ENCODE measurements at places on chromosomes 6 and 20.
A peak's percentile ranks its signal among the peaks of the same experiment; 100 is the strongest.

DNA sequence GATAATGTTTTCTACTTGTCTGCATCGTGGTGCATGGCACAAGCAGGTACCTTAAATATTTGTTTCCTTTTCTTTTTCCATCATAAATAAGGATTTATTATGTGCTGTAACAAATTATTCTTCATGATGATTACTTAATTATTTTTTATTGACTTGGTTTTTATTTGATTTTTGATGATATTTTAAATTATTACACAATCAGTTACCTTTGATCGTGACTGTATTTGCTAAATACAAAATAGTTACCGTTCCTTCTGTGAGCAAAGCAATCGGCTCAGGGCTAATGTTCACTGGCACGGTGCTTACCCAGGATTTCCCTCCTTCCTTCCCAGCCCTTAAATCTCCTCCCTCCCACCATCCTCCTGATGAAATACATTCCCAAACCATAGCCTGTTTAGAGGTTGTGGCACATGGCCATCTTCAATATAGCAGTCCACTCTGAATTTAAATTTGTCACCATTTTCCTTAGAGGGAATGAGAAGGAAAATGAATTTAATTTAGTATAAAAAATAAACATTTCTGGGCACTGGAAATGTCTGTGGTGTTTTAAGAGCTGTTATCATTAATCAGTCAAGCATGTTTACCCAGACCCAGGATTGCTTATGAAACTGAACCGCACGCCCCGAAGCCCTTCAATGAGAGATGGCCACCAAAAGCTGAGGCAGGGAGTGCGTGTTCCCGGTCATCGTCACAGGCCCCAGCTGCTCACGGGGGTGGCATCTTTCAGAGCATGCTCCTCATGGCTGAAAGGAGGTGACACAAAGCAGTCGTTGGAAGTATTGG lies 23.0 kb upstream of the EXOC2 start:
- no peak for DNase-seq

DNA sequence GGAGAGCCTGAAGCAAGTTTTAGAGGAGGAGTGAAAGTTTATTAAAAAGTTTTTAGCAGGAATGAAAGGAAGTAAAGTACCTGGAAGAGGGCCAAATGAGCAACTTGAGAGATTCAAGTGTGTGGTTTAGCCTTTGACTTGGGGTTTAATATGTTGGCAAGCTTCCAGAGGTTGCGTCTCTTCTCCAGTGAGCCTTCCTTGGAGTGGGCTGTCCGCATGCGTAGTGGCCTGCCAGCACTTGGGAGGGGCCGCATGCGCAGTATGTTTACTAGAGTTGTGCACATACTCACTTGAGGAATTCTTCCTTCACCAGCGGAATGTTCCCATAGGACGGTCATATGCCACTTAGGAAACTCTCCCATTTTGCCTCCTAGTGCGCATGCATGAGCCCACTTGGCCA lies 235.2 kb downstream of the ALDH8A1 start:
- DNase-seq: peak; percentile 98

DNA sequence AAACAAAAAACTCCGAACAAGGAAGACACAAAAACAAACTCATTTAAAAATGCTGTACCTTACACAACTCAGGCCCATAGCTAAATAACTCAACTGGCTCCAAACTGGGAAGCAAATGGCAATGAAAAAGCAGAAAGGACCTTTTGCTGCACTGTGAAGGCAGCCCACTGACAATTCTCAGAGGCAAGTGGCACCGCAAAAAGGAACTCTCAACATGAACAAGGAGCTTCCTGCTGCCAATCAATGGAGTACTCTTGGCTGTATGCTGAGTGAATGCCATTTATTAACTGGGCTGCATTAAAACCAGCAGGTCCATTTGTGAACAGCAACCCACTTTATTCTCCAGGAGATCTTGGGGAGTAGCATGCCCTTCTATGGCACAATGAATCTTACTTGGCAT lies 209.9 kb downstream of the PTPRK start:
- DNase-seq: no peak

GRCh38 chr6:135555550-135555949 lies 58.0 kb upstream of the AHI1 start:
- no peak for DNase-seq

DNA sequence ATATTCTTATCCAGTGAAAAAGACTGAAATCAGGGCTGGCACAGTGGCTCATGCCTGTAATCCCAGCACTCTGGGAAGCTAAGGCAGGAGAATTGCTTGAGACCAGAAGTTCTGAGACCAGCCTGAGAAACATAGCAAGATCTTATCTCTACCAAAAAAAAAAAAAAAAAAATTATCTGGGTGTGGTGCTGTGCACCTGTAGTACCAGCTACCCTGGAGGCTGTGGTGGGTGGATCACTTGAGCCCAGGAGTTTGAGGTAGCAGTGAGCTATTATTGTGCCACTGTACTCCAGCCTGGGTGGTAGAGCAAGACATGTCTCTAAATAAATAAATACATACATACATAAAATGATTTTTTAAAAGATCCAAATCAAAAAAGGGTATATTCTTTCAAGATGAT lies 6.3 kb downstream of the CALHM6 start:
- no peak for DNase-seq

DNA sequence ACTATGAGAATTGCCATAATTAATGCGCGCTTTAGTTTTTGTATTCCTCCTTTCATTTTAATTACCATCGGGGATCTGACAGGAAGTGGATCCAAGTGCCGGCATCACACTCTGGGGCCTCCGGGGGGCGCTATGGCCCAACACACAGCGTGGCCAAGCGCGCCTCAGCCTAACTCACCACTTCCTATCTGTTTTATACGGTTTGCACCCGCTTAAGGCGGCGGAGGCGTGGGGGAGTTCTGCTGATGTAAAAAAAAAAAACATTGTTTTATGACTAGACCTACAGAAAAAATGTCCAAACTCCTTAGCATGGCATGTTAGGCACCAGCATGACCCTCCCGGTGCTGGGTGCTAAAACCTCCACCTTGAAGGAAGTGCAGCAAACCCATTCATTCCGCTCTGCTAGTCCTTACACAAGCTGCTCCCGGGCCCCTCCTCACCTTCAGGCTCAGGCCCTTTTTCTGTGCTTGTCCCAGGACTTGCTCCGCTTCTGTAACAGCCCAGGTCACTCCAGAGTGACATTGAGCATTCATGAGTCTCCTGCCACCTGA lies 4.5 kb upstream of the EBF4 start:
- DNase-seq: peak; percentile 45
